ENCODE measurements at places on chromosomes 11 and 22.

DNA sequence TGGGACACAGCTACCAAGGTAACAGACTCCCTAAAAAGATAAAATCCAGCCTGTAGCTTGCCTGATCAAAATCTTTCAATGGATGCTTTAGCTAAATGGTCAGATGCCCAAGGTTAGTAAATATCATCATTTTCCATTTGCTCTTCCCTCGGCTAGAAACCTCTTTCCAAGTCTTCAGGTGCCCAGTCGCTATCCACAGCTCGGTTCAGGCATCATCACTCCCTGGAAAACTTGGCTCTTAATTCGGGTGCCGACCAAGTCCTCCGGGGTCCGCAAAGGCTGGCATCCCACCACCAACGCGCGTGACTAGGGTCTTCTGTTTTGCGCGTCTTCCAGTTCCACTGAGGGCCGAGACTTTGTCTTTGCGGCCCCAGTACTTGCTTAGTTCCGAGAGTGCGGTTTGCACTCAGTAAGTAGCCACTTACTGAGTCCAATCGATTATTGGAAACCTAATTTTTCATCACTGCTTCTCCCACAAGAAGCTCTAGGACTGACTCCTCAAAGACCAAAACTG is 44.3 kb downstream of the OR4D9 start:
- DNase-seq, result no peak

GRCh38 chr22:37751449-37752188 is 54.8 kb downstream of the TRIOBP start:
- no peak for DNase-seq

DNA sequence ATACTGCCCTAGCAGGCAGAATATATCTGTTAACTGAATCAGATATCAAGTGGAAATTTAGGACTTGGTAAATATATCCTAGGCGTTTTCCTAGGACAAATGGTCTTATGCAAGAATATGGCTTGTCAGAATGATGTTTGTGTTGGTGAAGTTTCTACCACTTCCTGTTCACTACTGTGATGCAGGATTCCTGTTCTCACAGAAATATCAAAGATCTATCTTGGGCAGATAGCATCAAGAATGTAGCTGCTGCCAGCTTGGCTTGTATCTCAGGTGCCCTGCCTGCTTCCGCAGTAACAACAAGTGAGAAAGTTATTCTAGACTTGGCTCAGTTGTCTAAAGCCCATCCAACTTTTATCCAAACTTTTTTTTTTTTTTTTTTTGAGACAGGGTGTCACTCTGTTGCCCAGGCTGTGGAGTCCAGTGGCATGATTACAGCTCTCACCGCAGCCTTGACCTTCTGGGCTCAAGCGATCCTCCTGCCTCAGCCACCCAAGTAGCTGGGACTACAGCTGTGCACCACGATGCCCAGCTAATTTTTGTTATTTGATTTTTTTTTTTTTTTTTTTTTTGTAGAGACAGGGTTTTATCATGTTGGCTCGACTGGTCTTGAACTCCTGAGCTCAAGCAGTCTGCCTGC is 61.3 kb downstream of the PPME1 start:
- DNase-seq, result no peak

GRCh38 chr22:48603621-48604320 is 1223.9 kb downstream of the BRD1 start:
- no peak for DNase-seq

- DNase-seq, result no peak
Measured at GRCh38 chr11:16881766-16882165, 132.4 kb downstream of the PLEKHA7 start.

DNA sequence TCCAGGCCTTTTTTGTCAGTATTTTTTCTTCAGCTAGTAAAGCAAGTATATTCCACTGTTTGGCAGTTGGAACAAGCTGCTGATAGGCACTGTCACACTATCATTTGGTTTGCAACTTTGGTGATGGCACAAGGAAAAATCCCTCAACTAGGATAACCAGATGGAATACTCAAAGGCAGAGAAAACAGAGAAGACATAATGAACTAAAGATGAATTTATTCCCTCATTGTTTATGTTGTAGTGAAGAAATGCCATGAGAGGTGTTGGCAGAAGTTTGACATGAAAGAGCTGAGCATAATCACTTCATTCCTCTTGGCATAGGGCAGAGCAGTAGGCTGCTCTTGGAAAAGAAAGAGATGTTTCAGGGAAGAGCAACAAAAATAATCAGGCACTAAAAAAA is 39.9 kb downstream of the FSHB start:
- no peak for DNase-seq

GRCh38 chr11:1531449-1532013 is 40.5 kb downstream of the DUSP8 start:
- DNase-seq, result no peak

DNA sequence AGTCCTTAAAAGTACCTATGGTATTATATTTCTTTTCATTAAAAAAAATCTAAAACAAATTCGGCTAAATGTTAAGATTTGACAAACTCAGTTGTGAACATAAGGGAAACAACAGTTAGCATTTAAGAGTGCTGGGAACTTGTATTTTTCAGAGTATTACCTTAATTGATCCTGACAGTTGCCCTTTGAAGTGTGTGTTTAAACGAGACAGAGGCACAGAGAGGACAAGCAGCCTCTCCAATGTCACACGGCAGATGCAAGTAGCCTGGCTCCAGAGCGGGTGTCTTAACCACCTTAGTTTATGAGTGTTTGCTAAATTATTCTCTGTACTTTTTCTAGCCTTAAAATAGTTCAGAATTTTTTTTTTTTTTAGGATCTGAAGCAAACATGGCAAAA is 80.9 kb downstream of the TIMP3 start:
- DNase-seq, result no peak
